ENCODE measurements at places on chromosomes 13 and 19.

DNA sequence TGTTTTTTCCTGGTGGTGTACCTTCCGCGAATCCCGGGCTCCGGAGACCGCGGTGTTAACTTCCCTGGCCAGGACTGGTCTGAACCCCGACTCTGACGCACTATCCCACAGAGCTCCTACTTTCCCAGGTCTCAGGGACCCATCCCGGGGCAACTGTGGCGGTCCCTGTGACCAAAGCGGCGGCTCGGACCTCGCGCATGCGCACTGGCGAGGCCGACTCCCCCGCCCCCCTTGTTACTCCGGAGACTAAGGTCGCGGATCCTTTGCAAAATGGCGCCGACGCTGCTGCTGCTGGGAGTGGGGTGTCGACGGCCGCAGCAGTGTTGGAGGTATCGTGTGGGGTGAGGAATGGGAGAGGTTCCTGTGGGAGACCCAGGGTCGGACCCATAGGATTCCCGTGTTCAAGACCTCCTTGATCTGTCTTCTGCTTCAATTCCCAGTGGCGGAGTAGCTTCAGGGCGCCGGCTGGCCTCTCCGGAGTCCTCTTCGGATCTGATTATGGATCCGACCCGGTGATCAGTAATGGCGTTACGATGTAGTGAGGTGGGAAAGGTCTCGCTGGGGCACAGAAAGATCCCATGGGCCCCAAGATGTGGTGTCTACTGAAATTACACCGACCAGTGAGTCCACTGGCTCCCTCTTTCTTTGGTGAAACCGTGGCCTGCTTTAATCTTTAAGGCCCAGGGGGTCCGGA is 66.6 kb upstream of the ZNF527 start:
- peak; percentile 41 for DNase-seq

GRCh38 chr13:71577127-71577526 is 289.9 kb downstream of the DACH1 start:
- DNase-seq: no peak

DNA sequence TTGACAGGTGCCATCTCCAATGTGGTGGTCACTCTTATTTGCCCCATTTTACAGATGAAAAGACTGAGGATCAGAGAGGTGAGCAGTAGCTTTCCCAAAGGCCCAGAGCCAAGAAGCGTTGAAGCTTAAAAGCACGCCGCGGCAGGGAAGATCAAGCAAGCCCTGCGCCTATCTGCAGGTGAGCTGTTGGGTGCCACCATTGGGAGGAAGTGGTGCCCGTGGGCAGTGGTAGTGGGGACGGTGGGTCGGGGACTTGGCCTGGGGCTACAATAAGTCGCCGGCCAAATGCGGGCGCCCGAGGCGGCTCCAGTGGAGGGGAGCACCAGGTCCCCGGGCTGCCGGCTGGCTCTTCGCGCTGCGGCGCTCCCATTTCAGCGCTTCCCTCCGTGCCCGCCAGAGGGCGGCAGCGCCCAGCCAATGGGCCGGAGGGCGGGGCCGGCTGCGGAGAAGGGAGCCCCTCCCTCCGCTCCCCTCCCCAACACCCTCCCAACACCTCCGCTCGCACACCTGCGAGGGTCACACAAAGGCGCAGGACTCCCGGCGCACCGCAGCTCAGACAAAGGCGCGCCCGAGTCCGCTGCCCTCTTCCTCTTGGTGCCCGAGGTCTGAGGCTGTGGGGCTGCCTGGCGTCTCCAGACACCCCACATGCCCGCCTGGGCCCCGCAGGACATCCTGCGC is 744 bp upstream of the POU2F2 start:
- peak; percentile 72 for DNase-seq

- no peak for DNase-seq
Measured at GRCh38 chr13:27665761-27666160, 44.1 kb downstream of the POLR1D start.

DNA sequence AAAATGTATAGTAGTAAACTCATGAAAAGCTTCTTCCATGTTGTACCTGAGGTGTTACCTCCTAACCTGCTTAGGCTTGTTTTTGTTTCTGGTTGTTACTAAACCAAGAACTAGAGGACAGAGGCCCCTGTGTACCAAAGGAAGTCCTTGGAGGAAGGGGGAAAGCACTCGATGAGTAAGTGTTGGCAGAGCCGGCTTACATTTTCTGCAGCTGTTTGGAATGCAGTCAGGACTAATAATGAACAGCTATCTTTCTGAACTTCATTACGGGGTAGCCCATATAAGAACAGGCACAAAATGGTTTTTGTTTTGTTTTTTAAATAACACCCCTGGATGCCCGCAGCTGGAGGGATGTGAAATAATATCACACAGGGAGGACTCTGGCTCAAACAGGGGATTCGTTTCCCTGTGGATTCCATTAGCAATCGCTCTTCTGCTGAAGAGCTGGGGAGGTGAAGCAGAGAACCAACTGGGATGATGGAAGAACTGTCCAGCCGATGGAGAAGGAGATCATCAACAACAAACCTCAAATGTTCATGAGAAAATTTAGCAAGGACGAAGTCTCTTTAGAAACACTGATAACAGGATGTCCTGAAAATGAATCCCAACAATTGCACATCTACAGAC is 214.2 kb upstream of the MAB21L1 start:
- DNase-seq: no peak
